OCI-M1 (cell line): ENCODE measurements at places on chromosomes 6 and 20.

- no peak for DNase-seq
Observed at GRCh38 chr6:125077453-125077852, 76.1 kb upstream of the TPD52L1 start.

- DNase-seq: peak; percentile 27
Observed at GRCh38 chr6:42819803-42820511, 38.1 kb downstream of the BICRAL start.

DNA sequence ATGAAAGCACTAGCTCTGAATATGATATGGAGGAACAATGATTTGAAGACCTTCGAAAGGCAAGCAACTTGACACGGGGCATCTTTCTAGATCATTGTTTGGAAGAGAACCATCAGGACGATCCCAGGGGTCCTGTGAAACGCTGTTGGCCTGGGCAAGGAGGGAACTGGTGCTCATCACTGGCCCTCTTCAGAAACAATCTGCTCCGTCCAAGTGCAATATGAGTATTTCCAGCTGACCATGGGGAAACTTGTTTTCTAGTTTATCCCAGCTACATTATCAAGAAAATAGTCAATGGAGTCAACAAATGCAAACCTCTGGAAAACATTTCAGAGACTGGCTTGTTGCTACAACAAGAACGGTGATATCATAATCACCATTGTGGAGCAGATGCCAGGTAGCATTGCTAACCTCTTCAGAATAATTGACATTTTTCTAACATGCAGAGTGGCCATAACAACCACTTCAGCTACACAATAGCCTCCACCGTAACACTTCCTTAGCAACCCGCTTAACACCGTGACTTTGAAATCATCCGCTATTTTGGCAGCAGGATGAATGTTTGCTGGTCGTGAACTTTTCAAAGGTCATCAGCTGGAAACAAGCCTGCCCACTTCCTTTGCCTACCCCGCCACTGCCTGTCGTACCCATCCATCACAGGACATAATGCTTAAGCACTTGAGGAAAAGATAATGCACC, 112.0 kb upstream of the PDE10A start:
- DNase-seq: no peak

- peak; percentile 70 for DNase-seq
Observed at GRCh38 chr6:108966855-108967755, 118.9 kb downstream of the ARMC2 start.

GRCh38 chr6:125044066-125044465, 81.8 kb downstream of the RNF217 start:
- DNase-seq: no peak

- no peak for DNase-seq
Observed at GRCh38 chr20:62466072-62466760, 9.6 kb downstream of the GATA5 start.

GRCh38 chr6:48615041-48615440, 504.0 kb upstream of the PTCHD4 start:
- DNase-seq: no peak

DNA sequence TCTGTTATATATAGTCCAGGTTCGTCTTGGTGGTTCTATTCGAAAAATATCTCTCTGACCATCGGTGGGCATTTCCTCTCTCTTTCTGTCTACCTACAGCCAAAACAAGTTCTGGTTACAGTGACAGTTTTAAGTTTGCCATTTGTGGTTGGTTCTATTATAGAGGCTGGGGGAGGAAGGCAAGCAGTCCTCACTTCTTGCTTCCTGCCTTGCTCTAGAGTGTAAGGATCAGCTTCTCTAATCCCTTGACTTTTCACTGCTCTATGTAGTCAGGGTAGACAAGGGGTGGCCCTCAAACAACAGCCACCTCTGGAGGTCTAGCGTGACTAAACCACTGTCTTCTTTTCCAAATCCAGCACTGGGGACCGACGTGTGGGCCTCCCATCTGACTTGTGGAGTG, 16.1 kb downstream of the E2F3 start:
- DNase-seq: peak; percentile 93
